ENCODE measurements at places on chromosomes 1 and 21.

- DNase-seq: no peak
Measured at GRCh38 chr1:42784547-42784945, 245 bp upstream of the TMEM269 start.

GRCh38 chr1:182768963-182769362, 20.6 kb upstream of the NPL start:
- no peak for DNase-seq

DNA sequence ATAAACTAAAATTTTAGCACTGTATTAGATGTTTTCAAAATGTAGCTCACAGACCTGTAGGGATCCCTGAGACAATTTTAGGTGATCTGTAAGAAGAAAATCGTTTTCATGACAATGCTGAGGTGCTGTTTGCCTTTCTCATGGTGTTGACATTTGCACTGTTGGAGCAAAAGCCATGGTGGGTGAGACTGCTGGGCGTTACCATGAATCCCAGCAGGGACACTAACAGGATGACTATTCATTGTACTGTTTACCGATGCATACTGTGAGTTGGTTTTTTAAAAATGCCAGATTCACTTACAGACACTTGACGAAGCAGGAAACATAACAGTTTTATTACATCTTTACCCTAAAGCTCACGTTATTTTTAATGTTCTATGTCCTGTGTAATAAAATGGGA, 468.5 kb downstream of the PCP4 start:
- no peak for DNase-seq

DNA sequence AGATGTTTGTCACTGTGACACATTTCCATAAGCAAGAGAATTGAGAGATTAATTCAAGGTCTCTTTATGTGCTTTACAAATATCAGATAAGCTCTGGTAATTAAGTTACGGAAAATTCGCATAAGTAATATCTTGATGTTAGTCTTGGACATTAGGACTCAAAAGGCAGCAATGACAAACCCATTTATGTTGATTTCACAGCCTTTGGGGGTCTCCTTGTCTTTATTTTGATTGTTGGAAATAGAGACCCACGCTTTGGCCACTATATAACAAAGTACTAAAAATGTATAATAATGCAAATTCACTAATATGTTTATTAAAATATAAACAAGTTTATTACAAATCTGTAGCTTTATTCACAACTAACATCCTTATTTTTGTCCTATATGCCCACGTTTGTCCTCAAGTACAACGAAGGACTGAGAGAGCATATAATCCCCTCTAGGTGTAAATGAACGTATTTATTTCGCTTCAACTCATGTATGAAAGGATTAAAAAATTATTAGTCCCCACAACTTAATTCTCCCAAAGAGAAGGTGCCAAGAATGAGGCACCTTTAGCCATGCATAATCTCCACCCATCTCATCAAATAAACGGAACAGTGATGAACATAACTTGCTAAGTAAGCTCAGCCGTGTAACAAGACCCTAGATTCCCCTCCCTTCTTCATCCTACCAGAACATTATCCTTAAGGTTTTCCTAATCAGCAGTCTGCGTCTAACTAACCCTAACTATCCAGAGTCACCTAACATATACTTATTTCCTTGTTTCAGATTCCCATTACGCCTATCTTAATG, 1.6 kb upstream of the LAMC1 start:
- no peak for DNase-seq

GRCh38 chr1:29789221-29789909, 553.0 kb downstream of the PTPRU start:
- DNase-seq: no peak

DNA sequence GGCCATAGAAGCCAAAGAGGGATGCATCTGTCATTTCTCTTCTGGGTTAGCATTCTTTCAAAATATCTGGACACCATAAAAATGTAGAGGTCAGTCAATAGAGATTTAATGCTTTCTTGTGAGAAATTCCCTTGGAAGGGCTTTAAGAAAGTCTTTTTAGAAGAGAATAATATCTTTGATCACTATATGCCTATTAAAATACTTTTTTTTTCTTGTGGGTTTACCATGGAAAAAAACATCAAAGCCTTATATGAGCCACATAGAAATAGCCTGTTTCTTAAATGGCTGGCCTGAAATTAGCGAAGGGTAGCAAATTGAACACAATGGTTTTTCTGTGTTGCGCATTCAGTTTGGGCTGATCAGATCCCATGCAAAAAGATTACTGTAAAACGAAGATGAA, 36.8 kb downstream of the BACE2 start:
- DNase-seq: no peak

DNA sequence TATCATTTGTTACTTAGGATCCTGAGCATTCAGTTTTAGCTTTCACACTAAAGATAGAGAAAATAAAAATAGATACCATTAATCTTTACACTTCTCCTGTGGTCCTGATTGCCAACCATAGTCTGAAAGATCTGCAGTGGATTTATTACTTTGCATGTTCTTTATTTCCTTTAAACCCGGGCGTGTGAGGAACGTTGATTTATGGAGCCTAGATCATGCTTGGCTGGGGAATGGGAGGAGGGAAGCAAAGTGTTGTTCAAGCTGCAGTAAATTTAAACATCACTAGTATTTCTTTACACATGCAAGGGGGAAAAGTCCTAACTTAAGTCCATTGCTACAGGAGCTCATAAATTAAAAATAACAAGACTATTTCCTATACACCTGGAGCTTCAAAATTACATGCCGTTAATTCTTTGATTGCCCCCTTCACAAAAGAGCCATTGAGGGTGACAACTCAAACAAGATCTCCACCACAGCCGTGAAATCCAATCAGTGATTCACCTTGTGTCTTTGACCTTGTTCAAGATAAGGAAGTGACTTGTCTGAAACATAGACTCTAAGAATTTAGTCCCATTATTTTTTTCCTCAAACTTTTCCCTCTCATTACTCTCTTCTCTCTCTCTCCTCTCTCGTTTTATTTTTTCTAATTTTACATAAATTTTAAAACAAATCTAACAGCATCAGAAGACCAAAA, 282.7 kb downstream of the KIF26B start:
- DNase-seq: no peak

DNA sequence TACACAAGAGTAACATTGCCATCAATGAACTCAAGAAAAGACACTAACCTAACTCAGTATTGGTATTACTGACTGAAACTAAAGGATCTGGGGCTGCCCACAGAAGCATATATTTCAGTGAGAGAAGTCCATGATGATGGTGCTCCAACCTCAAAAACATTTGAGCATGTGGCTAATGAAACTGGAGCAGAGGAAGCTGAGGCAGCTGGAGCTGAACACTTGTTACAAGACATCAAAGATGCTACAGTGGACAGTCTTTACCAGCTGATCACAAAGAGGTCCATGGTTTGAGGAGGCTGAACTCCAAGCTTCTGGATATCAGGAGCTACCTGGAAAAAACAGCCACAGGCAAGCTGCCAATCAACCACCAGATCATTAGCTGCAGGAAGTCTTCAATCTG, 42.2 kb upstream of the TTC39A start:
- no peak for DNase-seq

GRCh38 chr1:29527314-29528004, 291.1 kb downstream of the PTPRU start:
- DNase-seq: no peak

GRCh38 chr1:22619252-22619651, 17.2 kb upstream of the C1QA start:
- no peak for DNase-seq

DNA sequence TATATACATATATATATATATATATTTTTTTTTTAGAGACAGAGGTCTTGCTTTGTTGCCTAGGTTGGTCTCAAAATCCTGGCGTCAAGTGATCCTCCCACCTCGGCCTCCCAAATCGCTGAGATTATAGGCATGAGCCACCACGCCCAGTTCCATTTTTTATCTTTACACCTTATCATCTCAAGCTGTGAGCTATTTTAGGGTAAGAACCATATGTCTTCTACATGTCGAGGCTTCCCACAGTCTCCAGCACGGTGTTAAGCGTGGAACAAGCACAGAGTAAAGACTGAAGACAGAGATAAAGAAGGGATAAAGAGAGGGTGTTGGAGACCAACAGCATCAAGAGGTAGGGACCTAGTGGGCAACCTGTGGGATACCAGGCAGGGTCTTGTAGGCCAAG, 14.2 kb downstream of the ARHGEF2 start:
- no peak for DNase-seq

GRCh38 chr1:161068306-161069234, 1.1 kb downstream of the ARHGAP30 start:
- no peak for DNase-seq

GRCh38 chr1:178543290-178543607, 30.3 kb downstream of the TEX35 start:
- no peak for DNase-seq

GRCh38 chr1:55043726-55044125, 4.4 kb downstream of the PCSK9 start:
- DNase-seq: no peak

All from GM12891 (cell line).